Caco-2 (cell line): ENCODE measurements at places on chromosomes 4 and X.

DNA sequence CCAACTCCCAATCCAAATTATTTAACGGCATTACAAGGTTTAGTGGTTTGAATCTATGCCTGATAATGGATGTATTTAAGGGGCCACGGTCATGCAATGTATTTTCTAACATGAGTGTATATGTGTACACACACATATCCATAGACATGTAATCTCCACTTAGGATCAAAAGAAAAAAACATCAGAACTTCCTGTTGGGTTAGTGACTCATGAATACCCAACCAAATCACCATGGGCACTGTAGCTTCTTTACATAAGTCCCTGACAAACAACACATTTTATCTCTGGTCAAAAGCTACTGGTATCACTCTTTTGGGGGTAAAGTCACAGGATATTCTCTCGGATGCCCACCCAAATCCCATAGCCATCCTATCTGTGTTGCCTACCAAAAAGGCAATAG, 36.5 kb upstream of the TFDP3 start:
- no peak for DNase-seq
- no peak overlapping the region for H3K4me3 ChIP-seq
- no peaks in the 10 kb centered on the region for H3K36me3 ChIP-seq
- no peaks in the 10 kb centered on the region for H3K4me1 ChIP-seq

DNA sequence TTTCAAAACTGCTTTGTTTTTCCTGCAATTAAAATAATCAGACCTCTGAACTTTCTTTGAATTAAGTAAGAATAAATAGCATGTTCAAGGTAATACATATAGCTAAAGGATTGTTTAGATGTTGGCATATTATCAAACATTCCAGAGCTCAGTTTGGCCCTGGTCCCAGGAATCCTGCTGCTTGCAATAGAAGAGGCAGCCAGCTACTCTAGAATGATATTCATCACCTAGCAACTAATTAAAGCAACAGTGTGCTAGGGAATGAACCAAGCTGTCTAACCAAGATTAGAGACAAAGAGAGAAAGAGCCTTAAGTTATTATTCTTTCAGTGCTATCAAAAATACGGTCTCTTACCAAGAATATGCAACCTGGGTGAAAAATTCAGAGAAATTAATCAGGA, 460.9 kb downstream of the GABRG1 start:
- no peaks in the 10 kb centered on the region for H3K27me3 ChIP-seq
- no peaks in the 10 kb centered on the region for H3K36me3 ChIP-seq
- no peak overlapping the region for H3K4me3 ChIP-seq
- H3K4me1 ChIP-seq = no peaks in the 10 kb centered on the region
- no peak for DNase-seq

DNA sequence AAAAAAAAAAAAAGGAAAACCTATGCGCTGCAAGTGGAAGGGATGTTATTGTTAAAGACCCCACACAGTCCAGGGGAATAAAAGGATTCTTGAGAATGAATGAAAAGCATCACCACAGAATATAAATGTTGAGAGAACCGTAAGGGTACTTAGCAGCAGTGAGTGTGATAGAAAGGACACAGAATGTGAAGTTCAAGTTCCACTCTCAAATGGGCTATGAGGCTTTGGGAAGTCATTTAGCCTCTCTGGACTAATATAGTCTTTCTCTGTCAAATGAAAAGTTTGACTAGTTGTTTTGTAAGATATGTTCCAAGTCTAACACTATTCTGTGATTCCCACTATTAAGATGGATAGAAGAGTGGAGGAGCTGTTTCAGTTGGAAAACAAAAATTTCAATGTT, 35.8 kb upstream of the MAML3 start:
- no peaks in the 10 kb centered on the region for H3K27me3 ChIP-seq
- no peaks in the 10 kb centered on the region for H3K36me3 ChIP-seq
- no peak for DNase-seq
- H3K4me1 ChIP-seq = no peaks in the 10 kb centered on the region

- no peaks in the 10 kb centered on the region for H3K36me3 ChIP-seq
- DNase-seq = no peak
- no peaks in the 10 kb centered on the region for H3K4me1 ChIP-seq
- H3K4me3 ChIP-seq = no peak overlapping the region
- no peak overlapping the region for H3K27ac ChIP-seq
- H3K27me3 ChIP-seq = no peaks in the 10 kb centered on the region
These were observed 1.5 kb downstream of the SASH3 start for GRCh38 chrX:129781134-129781672.

- H3K27ac ChIP-seq = no peak overlapping the region
- DNase-seq = no peak
- H3K4me1 ChIP-seq = no peaks in the 10 kb centered on the region
- H3K27me3 ChIP-seq = no peaks in the 10 kb centered on the region
- no peak overlapping the region for H3K4me3 ChIP-seq
These were observed 43.1 kb upstream of the FHDC1 start for GRCh38 chr4:152892974-152893373.

- H3K27me3 ChIP-seq = no peaks in the 10 kb centered on the region
- H3K27ac ChIP-seq = no peak overlapping the region
- no peaks in the 10 kb centered on the region for H3K4me1 ChIP-seq
- no peaks in the 10 kb centered on the region for H3K36me3 ChIP-seq
- no peak overlapping the region for H3K4me3 ChIP-seq
- no peak for DNase-seq
These were observed 54.4 kb upstream of the GAB1 start for GRCh38 chr4:143282211-143282707.

- no peaks in the 10 kb centered on the region for H3K4me1 ChIP-seq
- H3K27me3 ChIP-seq = no peaks in the 10 kb centered on the region
- DNase-seq = no peak
- H3K27ac ChIP-seq = no peak overlapping the region
- H3K36me3 ChIP-seq = no peaks in the 10 kb centered on the region
These were observed 705.1 kb upstream of the FRG1 start for GRCh38 chr4:189235599-189235998.

- DNase-seq = no peak
- H3K36me3 ChIP-seq = no peaks in the 10 kb centered on the region
- peaks cover 10% of the 10 kb centered on the region for H3K4me1 ChIP-seq
- no peak overlapping the region for H3K27ac ChIP-seq
- H3K4me3 ChIP-seq = no peak overlapping the region
These were observed 47.3 kb upstream of the GATB start for GRCh38 chr4:151808120-151808529.
